ENCODE measurements at places on chromosomes 2 and 18.

GRCh38 chr2:138327967-138328366, 173.6 kb upstream of the SPOPL start:
- no peak for DNase-seq

DNA sequence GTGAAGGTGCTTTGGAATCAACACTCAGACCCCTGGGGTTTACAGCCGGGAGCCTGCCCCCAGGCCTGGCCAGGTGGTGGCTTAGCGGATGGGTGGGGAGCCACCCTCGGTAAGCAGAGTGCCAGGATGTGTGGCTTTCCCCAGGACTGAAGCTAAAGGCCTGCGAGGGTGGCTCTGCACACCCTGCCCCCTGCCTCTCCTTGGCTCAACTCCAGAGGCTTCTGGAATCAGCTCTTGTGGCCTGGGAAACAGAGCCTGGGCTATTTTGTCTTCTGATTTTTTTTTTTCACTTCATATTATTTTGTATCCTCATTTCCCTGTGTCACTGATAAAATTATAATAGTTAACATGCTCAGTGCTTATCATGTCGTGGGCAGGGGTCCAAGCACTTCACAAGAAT, 79.8 kb downstream of the RHOB start:
- no peak for DNase-seq

DNA sequence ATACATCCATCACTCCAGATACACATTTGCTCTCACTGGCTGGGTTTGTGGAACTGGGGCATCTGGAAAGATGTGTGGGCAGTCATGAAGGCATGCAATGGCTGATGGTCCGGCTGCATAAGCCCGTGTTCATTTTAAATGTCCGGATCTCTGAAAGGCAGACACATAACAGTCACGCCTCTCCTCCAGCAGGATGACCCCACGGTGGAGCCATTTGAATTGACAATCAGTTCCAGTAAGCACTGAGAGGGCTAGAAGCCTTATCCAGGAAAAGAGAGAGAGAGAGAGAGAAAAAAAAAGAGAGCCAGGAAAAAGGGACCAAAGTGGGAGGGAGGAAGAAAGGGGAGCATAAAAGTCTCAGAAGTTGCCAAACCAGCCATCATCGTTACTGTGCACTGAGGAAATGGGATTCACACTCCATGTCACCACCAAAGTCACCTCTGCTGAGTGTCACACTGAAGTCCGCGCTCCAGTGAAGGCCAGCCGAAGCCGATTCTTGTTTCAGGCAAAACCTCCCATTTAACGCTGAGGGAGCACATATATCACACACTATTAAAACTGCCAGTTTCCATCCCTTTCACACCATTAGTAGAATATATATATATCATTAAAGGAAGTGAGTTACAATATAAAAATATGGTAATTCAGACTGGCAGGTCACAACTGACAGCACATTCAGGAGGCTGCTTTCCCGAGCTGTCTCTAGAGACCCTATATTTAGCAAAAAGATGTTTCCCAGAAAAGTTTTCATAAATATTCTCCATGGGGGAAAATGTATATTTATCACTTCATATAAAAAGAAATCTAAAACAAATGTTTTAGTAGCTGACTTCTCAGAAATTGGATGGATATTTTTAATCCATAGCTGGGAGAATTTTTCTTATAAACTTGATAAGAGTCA, 142.0 kb downstream of the ACTR3 start:
- peak; percentile 8 for DNase-seq

DNA sequence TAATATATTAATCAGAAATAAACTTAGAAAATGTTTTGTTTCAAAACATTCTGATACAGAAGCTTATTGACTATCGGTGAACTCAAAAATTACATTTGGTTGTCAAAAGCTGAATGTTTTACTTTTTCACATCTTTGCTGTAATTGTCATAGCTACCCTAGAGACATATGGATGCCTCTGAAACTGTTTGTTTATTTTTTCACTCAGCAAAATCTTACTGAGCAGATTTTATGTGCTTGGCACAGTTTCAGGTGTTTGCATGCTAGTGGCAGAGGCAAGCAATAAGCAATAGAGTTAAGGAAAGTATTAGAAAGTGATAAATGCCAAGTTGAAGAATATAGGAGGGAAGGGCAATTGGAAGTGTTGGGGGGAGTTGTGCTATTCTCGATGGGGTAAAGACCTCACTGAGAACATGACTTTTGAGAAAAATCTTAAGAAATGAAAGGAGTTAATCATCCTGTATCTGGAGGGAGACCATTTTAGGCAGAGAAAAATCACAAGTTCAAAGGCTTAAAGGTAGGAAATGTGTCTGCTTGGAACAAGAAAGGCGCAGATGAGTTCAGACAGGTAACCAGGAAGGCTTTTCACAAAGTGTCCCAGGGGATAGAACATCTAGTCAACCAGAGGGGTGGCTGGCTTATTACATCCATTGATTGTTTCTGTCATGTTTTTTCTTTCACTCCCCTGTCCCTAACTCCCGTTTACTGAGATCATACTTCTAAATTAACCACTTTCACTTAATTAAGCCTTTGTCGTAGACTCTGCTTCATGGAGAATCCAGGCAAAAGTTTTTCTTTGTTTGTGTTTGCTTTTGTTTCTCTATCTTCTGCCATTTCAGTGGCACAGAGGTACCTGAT, 27.2 kb upstream of the COBLL1 start:
- DNase-seq, result no peak

DNA sequence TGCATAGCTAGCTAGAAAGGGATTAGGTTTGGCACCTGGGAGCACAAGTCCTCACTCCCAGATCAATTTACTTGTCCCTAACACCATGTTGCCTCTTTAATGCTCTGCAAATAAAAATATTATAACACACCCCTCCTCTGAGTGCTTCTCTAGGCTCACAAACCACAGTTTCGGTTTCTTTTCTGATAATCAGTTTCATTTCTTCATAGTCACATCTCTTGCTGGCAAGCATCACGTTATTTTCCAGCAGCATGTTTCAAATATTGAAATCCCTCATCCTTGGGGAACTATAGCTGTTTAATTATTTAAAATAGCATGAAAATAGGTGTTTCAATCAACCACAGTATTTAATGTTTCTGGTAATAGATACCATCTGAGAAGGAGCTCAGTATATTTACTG, 13.9 kb upstream of the SMCHD1 start:
- DNase-seq, result no peak

DNA sequence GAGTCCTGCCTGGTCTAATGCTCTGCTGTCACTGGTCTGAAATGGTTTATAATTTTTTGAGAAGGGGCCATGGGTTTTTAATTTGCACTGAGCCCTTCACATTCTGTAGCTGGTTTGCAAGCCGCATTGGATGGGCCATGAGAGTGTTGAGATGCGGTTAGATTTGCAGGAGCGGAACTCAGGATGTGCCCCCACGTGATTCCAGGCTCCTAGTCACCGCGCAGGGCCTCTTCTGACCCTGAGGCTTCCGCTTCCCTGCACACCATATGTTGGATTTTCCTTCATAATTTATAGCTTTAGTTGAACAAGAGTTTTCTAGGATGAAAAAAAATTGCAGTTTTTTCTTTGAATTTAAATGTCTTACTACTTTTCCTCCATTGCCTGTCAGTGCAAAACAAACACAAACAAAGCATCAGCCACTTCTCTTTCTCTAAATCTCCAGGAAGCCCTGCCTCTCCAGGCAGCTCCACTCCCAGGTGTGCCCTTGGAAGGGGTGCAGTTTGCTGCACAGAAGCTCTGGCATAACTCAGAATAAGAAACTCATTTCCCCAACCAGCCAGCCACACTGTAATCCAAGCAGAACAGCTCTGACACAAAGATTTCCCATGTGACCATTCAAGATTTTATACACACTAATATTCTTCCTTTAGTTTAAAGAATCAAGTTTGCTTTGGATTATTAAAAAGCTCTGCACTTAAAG, 18.4 kb upstream of the TPO start:
- no peak for DNase-seq

GRCh38 chr2:205684871-205685313, 2.6 kb downstream of the NRP2 start:
- DNase-seq, result no peak

- DNase-seq, result no peak
Observed at GRCh38 chr2:191341436-191341835, 96.2 kb downstream of the MYO1B start.

DNA sequence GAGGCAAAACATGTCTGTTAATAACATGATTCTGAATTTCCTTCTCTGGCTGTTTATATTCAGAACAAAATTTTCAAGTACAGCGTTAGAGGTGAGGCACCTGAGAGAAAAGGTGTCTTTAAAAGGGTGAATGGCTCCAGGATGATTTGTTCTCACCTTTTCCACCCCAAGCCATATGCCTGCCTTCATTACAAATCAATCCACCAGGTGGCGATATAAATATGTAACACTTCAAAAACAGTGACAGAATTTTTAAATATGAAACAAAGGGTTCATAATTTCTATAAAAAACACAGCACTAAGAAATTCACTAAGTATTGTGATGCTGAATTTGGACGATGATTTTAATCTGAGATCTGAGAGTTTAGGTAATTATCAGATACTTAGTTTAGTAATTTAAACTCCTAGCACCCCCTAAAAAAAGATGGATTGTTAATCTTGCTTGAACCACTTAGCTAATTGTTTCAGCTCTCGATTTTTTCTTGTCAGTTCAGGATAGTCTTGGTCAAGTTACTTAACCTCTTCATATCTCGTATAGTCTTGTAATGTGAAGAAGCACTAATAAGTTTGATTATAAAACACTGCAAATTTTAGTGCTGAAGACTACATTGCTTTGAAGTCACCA, 528.8 kb downstream of the CPS1 start:
- no peak for DNase-seq

- no peak for DNase-seq
Observed at GRCh38 chr2:187054501-187055319, 205.7 kb upstream of the ZSWIM2 start.

DNA sequence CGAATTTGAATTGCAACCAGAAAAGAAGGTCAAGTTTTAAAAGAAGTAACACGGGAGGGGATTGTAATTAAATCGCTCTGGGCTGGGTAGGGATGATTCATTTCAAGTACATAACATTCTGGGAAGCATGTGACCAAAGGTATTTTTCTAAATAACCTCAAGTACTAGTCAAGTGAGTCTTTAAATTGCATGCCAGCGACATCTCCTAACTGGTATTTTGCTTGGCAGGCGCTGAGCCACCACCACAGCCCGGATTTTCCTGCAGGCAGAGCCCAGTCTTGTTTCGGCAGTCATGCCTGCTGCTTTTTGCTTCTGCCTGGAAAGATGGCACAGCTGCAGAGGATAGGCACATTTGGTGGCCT, 33.7 kb upstream of the NPAS2 start:
- DNase-seq, result no peak

GRCh38 chr2:235042576-235043515, 91.0 kb downstream of the SH3BP4 start:
- no peak for DNase-seq

DNA sequence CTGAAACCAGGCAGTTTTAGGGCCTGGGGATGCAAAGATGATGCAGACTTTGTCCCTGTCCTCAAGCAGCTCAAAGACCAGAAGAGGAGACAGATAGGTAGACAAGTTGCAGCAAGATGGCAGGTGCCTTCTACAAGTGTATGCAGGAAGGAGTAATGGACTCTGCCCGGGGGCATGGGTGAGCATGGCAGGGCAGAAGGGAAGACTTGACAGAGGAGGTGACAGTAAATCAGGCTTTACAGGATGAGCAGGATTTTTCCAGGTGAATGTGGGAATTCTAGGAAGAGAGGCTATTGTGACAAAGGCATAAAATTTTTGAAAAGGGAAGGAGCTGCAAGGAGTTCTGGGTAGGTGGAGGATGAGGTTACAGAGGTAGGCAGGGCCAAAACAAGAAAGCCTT, 4.7 kb downstream of the EFEMP1 start:
- DNase-seq, result no peak

GRCh38 chr2:54499661-54500060, 43.5 kb downstream of the SPTBN1 start:
- DNase-seq, result peak; percentile 86

DNA sequence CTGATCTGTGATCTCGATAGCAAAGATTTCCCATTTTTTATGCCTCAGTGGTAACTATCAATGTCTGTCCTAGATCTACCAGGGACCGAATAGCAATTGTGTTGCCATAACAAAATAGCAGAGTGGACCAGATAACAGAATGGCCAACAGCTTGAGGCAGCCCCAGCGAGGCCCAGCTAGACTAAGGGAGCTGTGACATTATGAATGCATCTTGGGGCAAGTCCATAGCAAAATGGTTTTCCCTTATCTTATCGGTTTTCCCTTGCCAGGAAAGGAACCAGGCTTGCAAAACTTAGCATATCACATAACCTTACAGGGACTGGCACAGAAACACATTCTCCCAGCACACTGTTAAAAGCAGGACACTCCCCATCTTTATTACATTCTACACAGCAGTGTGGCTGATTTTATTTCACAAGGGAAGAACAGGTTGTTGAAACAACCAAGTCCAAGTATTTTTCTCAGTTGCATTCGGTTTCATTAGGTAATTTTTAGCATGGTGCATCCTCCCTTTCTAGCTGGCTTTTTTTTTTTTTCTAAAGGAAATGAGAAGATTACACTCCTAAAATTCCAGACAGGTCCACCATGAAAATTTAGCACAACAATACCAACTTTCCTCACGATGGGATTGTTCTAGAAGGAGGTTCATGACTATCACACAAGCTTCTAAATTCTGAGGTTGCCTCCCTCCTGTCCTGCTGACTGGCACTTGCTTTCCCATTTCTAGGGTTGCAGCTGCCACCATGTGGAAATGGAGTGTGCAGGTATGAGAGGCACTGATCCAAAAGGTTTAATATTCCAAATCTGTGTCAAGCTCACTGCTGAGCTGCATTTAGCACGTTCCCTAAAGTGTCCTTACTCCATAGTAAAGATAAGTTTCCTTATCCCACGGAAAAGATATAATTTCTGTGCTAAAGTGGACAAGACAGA, 97.0 kb upstream of the SLC35G4 start:
- no peak for DNase-seq

DNA sequence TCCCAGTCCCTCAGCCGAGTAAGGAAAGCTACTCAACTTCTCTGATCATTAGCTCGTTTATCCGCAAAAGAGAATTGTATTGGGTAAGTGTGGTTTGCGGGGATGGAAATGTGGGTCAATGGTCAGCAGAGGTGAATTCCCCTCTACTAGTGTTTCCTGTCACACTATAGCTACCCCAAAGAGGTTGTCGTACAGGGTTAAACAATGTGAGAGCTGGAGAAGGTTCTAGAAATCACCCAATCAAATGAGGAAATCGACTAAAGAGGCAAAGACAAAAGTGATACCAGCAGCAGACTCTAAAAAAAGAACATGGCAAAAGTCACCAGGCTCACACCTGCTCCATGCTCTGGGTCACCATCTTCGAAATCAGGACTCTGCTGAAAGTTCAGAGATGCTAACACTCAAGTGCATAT, 144.7 kb upstream of the ITGA4 start:
- no peak for DNase-seq
